ENCODE measurements at places on chromosomes 5 and 9. TPM values are rescaled to one million over a fixed set of nuclear protein-coding genes. Genes with fewer than 3 reads are reported as not detected.

- no peak for DNase-seq
- no peak overlapping the region for H3K4me3 ChIP-seq
- peaks cover 15% of the 10 kb centered on the region for H3K4me1 ChIP-seq
- no peak overlapping the region for H3K27ac ChIP-seq
- peaks cover 7% of the 10 kb centered on the region for H3K27me3 ChIP-seq
These were observed 19.8 kb upstream of the HEXB start for GRCh38 chr5:74665273-74665672.

- no peaks in the 10 kb centered on the region for H3K36me3 ChIP-seq
- no peaks in the 10 kb centered on the region for H3K27me3 ChIP-seq
- H3K4me1 ChIP-seq, result peaks cover 33% of the 10 kb centered on the region
- H3K27ac ChIP-seq, result no peak overlapping the region
These were observed 156.5 kb upstream of the PITX1 start for GRCh38 chr5:135190416-135191083.

- H3K27ac ChIP-seq, result no peak overlapping the region
- no peaks in the 10 kb centered on the region for H3K4me1 ChIP-seq
- no peak overlapping the region for H3K4me3 ChIP-seq
- no peak for DNase-seq
- no peaks in the 10 kb centered on the region for H3K36me3 ChIP-seq
These were observed 47.7 kb downstream of the LIX1 start for GRCh38 chr5:97094579-97095317.

- peaks cover 14% of the 10 kb centered on the region for H3K27me3 ChIP-seq
- peak; percentile 8 for DNase-seq
- H3K36me3 ChIP-seq, result no peaks in the 10 kb centered on the region
These were observed 21.0 kb upstream of the SLC2A6 start for GRCh38 chr9:133499892-133500270.

DNA sequence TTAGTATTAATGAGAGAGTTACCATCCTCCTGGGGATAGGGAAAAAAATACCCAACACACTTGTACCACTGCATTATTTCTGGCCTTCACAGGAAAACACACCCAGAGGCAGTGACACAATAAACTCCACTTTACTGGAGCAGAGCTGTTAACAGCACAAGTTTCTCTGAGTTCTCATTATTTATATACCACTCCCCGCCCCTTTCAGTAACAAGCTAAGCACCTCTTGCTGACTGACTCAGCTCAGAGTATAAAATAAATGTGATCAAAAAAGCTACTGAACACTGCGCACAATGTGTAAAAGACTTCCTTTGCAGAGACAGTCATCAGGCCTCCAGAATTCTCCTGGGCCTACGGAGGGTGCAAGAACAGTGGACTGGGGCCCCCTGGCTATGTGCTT is 21.6 kb downstream of the KLF9 start:
- no peak overlapping the region for H3K4me3 ChIP-seq
- H3K4me1 ChIP-seq, result peaks cover 13% of the 10 kb centered on the region
- peak overlapping the region; percentile 17 for H3K27ac ChIP-seq
- no peak for DNase-seq

DNA sequence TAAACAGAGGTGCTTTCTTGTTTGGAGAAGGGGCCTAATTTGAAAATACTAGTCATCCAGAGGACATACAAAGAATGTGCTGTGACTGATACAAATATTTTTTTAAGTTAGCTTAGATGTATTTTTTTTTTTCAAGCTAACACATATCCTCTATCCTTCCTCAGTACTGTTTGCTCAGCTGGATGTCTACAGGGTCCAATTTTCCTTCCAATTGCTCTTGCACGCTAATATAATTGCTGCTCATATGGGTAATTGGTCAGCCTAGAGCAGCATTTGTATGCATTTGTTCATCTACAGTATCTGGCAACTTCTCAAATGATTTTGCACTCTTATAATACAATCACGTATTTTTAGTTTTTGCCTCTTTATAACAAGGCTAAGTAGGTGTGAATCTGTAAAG is 84.7 kb downstream of the ZDHHC21 start:
- no peaks in the 10 kb centered on the region for H3K27me3 ChIP-seq
- H3K27ac ChIP-seq, result no peak overlapping the region
- H3K36me3 ChIP-seq, result no peaks in the 10 kb centered on the region
- no peaks in the 10 kb centered on the region for H3K4me1 ChIP-seq

DNA sequence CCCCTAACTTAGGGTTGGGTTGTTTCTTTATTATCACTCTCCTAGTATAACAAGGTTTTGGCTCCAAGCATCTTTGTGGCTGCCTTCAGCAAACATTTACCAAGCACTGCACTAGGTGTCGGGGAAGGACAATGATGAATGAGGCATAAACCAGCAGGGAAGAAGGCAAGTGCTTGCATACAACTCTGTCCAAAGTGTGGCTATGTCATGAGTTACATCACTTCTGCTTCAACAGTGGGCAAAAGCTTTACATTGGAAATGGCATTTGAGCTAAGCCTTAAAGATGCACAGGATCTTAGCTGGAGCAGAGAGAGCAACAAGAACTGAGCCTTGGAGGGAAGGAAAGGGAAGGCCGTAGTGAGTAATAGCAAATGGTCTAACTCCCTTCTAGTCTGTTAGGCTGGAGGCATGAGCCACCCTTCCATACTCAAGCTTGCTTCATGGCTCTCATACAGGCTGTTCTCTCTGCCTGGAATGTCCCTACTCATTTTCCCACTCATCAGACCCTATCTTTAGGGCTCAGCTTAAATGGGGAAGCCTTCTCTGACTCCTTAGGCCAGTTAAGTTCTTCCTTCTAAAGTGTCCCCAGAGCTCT is 121.8 kb downstream of the SEMA6A start:
- no peaks in the 10 kb centered on the region for H3K27me3 ChIP-seq
- H3K36me3 ChIP-seq, result no peaks in the 10 kb centered on the region
- no peak overlapping the region for H3K4me3 ChIP-seq
- no peak for DNase-seq
- H3K4me1 ChIP-seq, result peaks cover 19% of the 10 kb centered on the region

- H3K4me3 ChIP-seq, result no peak overlapping the region
- peaks cover 2% of the 10 kb centered on the region for H3K27me3 ChIP-seq
- H3K27ac ChIP-seq, result peak overlapping the region; percentile 45
These were observed 192.7 kb downstream of the DAB2IP start for GRCh38 chr9:121844098-121844497.

- no peaks in the 10 kb centered on the region for H3K36me3 ChIP-seq
- peak; percentile 51 for DNase-seq
- no peak overlapping the region for H3K4me3 ChIP-seq
- no peaks in the 10 kb centered on the region for H3K4me1 ChIP-seq
- H3K27me3 ChIP-seq, result peaks cover 21% of the 10 kb centered on the region
These were observed 32.7 kb upstream of the SLC9A3 start for GRCh38 chr5:556909-557441.

DNA sequence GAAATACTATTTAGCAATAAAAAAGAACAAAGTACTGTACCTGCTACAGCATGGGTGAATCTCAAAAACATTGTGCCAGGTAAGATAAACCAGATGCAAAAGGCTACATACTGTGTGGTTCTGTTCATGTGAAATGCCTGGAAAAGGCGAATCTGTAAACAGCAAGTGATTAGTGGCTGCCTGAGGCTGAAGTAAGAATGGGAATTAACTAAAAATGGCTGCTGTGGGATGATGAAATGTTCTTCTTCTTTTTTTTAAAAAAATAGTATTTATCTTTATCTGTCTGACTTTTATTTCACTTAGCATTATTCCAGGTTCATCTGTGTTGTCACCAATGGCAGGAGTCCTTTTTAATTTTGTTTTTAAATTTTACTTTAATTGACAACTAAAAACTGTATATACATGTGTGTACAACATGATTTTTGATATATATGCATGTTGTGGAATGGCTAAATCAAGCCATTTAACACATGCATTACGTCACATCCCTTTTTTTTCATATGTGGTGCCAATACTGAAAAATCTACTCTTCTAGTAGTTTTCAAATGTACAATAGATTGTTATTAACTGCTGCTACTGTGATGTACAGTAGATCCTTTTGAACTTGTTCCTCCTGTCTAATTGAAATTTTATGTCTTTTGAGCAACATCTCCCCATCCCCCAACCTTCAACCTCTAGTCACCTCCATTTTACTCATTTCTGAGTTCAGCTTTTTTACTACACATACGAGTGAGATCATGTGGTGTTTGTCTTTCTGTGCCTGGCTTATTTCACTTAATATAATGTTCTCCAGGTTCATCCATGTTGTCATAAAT is 62.9 kb upstream of the TNFAIP8 start:
- H3K27me3 ChIP-seq, result no peaks in the 10 kb centered on the region
- no peaks in the 10 kb centered on the region for H3K36me3 ChIP-seq
- DNase-seq, result no peak
- no peak overlapping the region for H3K4me3 ChIP-seq

- DNase-seq, result no peak
- no peaks in the 10 kb centered on the region for H3K4me1 ChIP-seq
- no peaks in the 10 kb centered on the region for H3K36me3 ChIP-seq
- no peaks in the 10 kb centered on the region for H3K27me3 ChIP-seq
- H3K27ac ChIP-seq, result no peak overlapping the region
- H3K4me3 ChIP-seq, result no peak overlapping the region
These were observed 40.2 kb upstream of the ZNF354A start for GRCh38 chr5:178770621-178771020.

DNA sequence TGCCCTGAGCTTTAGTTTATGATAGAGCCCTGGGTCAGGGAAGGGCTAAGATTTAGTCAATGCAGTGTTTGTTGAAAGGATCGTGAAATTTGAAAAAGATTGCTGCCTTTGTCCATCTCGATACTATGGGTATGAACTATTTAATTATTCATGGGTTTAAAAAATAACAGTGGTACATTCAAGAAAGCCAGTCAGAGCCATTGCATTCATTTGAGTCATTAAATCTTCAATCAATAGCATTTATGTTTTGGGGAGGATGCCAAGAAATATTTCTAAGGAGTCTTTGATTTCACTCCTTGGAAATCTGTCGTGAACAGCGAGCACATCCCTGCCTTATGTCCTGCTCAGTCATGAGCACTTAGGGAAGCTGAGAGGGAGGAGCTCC is 54.4 kb upstream of the LRRTM2 start:
- H3K27me3 ChIP-seq, result no peaks in the 10 kb centered on the region
- no peak overlapping the region for H3K4me3 ChIP-seq
- peaks cover 91% of the 10 kb centered on the region for H3K36me3 ChIP-seq
- H3K27ac ChIP-seq, result no peak overlapping the region
- no peak for DNase-seq

GRCh38 chr9:82057805-82058204 is 69.2 kb downstream of the SPATA31D1 start:
- no peak overlapping the region for H3K27ac ChIP-seq
- no peak overlapping the region for H3K4me3 ChIP-seq
- H3K4me1 ChIP-seq, result no peaks in the 10 kb centered on the region

- peaks cover 35% of the 10 kb centered on the region for H3K27me3 ChIP-seq
- H3K4me3 ChIP-seq, result no peak overlapping the region
- H3K36me3 ChIP-seq, result no peaks in the 10 kb centered on the region
- H3K27ac ChIP-seq, result no peak overlapping the region
- no peaks in the 10 kb centered on the region for H3K4me1 ChIP-seq
These were observed 236.4 kb downstream of the GOLPH3 start for GRCh38 chr5:31937703-31938102.

Gene FOXD4L5
- total RNA-seq, result under 0.01 TPM

Gene GABRG2
- total RNA-seq, result not detected

Gene CCNB1
- 19.2 TPM for total RNA-seq

Gene FYB1
- total RNA-seq, result under 0.01 TPM
